ENCODE measurements at places on chromosomes 16 and 17. TPM values are rescaled to one million over a fixed set of nuclear protein-coding genes. Genes with fewer than 3 reads are reported as not detected.
A peak's percentile ranks its signal among the peaks of the same experiment; 100 is the strongest.

GRCh38 chr16:31502981-31503380, 5.2 kb downstream of the RUSF1 start:
- no peak overlapping the region for H3K27ac ChIP-seq
- H3K27me3 ChIP-seq, result no peaks in the 10 kb centered on the region
- H3K36me3 ChIP-seq, result peaks cover 10% of the 10 kb centered on the region
- peaks cover 29% of the 10 kb centered on the region for H3K4me1 ChIP-seq
- DNase-seq, result no peak
- no peak overlapping the region for H3K4me3 ChIP-seq

- DNase-seq, result peak; percentile 98
- peak overlapping the region; percentile 88 for H3K4me3 ChIP-seq
- H3K4me1 ChIP-seq, result peaks cover 54% of the 10 kb centered on the region
- peaks cover 2% of the 10 kb centered on the region for H3K36me3 ChIP-seq
- H3K27ac ChIP-seq, result peak overlapping the region; percentile 93
Observed at GRCh38 chr17:2392252-2393173, 8.3 kb downstream of the MNT start.

GRCh38 chr17:72116661-72117521, 3.9 kb upstream of the SOX9 start:
- peak overlapping the region; percentile 12 for H3K4me3 ChIP-seq
- H3K27me3 ChIP-seq, result peaks cover 63% of the 10 kb centered on the region
- no peak overlapping the region for H3K27ac ChIP-seq
- no peak for DNase-seq

DNA sequence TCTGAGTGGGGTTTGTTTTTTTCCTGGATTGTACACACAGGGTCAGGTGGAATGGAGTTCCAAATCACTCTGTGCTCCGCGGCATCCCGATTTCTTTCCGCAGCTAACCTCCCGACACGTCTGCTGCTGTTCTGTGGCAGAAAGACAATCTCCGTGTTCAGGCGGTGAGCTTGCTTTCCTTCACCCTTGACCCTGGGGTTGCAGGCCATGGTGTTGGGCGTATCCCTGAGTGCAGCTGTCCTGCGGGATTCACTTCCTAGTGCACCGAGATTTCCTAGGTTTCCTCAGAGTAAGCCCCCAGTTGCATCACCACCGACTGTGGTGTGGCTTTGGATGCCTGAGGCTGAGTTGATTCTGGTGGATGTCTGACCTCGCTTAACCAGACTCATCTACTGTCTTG, 7.8 kb upstream of the ARL6IP1 start:
- H3K27me3 ChIP-seq, result no peaks in the 10 kb centered on the region
- peaks cover 13% of the 10 kb centered on the region for H3K4me1 ChIP-seq
- peaks cover 46% of the 10 kb centered on the region for H3K36me3 ChIP-seq
- no peak for DNase-seq

GRCh38 chr17:50027881-50028735, 27.8 kb upstream of the ITGA3 start:
- H3K27me3 ChIP-seq, result peaks cover 26% of the 10 kb centered on the region
- no peak for DNase-seq
- H3K4me1 ChIP-seq, result peaks cover 6% of the 10 kb centered on the region
- H3K36me3 ChIP-seq, result no peaks in the 10 kb centered on the region
- H3K4me3 ChIP-seq, result no peak overlapping the region

DNA sequence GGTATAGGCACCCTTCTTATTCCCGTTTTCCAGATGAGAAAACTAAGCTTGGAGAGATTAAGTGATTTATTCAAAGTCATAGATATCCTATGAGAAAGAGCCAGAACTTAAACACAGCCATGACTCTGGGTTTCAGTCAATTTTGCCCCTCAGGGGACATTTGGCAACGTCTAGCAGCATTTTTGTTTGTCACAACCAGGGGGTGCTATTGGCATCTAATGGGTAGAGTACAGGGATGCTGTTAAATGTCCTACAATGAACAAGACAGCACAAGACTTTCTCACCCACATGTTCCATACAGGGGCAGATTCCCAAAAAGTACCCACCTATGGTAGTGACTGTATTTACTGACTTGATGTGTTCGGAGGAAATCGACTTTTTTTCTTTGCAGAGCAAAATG, 4.8 kb upstream of the SHISA9 start:
- H3K27me3 ChIP-seq, result peaks cover 31% of the 10 kb centered on the region
- no peak for DNase-seq
- H3K36me3 ChIP-seq, result no peaks in the 10 kb centered on the region
- H3K4me3 ChIP-seq, result no peak overlapping the region
- H3K27ac ChIP-seq, result no peak overlapping the region

DNA sequence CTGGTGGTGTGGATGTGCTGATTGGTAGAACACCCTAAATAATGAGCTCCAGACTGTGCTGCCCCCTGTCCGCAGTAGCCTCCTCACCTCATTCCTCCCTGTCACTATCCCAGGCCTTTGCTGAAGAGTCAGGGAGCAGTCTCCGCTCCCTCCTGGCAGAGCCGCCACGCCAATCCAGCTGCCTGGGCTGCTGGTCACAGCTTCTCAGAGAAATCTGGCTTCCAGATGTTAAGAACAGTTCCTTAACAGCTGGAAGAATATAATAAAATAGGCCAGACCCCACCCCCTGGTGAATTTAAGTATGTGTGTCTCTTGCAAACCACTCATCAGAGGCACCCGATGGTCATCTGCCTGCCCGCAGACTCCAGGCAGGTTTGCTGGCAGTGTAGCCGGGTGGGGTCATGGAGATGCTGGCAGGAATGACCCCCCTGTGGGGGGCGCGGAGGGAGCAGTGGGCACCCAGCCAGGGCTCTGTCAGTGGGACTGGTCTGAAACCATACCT, 161.0 kb downstream of the CCDC182 start:
- H3K4me3 ChIP-seq, result no peak overlapping the region
- H3K27me3 ChIP-seq, result no peaks in the 10 kb centered on the region
- H3K36me3 ChIP-seq, result no peaks in the 10 kb centered on the region
- H3K27ac ChIP-seq, result no peak overlapping the region

DNA sequence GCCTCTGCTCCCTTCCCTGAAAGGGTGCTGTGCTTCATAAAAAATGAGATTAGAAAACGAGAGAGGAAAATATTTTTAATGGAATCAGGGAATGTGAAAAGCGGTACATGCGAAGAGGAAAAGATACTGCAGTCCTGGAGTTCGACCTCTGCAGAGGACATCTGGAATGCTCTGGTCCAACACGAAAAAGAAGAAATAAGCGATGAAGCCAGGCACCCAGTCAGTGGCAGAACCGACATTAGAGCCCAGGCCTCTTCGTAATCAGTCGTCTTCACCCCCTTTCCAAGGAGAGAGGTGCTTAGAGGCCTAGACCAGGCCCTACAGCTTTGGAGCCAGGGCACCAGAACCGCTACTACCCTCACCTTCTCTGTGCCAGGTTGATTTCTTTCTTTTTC, 459 bp upstream of the MARCHF10 start:
- no peaks in the 10 kb centered on the region for H3K36me3 ChIP-seq
- no peak for DNase-seq
- H3K27ac ChIP-seq, result no peak overlapping the region
- no peak overlapping the region for H3K4me3 ChIP-seq
- H3K27me3 ChIP-seq, result peaks cover 41% of the 10 kb centered on the region
- H3K4me1 ChIP-seq, result peaks cover 10% of the 10 kb centered on the region

GRCh38 chr16:27264151-27264550, 4.4 kb downstream of the NSMCE1 start:
- no peak for DNase-seq
- no peak overlapping the region for H3K4me3 ChIP-seq
- H3K4me1 ChIP-seq, result peaks cover 55% of the 10 kb centered on the region
- H3K27ac ChIP-seq, result no peak overlapping the region
- peaks cover 26% of the 10 kb centered on the region for H3K36me3 ChIP-seq

- no peak for DNase-seq
- H3K27ac ChIP-seq, result no peak overlapping the region
- peaks cover 80% of the 10 kb centered on the region for H3K4me1 ChIP-seq
- peaks cover 28% of the 10 kb centered on the region for H3K36me3 ChIP-seq
- H3K4me3 ChIP-seq, result no peak overlapping the region
- no peaks in the 10 kb centered on the region for H3K27me3 ChIP-seq
Observed at GRCh38 chr17:35255316-35255715, 12.4 kb downstream of the SLFN5 start.

DNA sequence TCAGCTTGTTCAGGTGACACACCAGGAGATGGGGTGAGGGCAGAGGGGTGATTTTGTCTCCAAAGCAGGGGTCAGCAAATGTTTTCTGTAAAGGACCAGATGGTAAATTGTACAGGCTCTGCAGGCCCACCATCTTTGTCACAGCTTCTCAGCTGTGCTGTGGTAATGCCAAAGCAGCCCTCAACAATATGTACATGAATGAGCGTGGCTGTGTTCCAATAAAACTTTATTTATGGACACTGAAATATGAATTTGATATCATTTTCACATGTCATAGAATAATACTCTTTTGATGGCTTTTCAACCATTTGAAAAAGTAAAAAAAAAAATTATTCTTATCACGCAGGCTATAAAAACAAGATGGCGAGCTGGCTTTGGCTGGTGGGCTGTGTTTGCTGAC, 206.4 kb upstream of the RPL38 start:
- H3K27ac ChIP-seq, result no peak overlapping the region
- DNase-seq, result no peak
- no peaks in the 10 kb centered on the region for H3K36me3 ChIP-seq
- H3K4me1 ChIP-seq, result no peaks in the 10 kb centered on the region
- no peak overlapping the region for H3K4me3 ChIP-seq
- H3K27me3 ChIP-seq, result peaks cover 4% of the 10 kb centered on the region

DNA sequence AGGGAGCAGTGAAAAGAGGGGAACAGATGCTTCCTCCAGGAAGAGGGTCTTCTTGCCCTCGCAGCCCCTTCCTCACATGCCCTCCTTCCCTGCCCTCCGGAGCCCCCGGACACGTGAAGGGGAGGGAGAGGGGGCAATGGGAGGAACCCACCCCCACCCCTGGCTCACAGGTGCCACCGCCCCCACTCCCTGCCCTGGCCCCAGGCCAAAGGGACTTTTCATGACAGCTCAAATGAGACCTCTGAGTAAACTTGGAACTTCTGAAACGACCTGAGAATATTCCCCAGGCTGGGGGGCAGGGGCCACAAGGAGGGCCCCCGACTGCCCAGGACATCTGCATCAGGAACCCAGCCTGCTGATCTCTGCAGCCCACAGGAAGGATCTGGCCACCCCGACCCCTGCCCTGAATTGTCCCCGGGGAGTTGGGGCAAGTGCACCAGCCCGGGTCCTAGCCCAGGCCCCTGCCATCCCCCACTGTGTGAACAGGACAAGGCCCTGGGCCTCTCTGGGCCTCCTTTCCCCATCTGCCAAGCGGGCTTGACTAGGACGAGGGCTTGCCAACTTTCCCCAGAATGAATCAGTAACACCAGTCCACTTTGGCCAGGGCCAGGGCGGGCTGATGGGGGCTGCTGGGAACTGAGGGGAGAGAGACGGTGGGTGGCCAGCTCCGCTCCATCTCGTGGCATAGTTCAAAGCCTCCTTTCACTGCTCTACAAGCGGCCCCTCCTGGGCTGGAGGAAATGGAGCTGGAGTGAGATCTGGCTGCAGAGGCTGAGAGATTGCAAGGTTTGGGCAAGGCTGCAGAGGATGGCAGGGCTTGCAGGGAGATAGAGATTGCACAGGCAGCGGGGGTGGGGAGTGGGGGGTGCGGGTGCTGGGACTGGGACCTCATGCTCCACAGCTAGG, 3.8 kb downstream of the IL21R start:
- peak overlapping the region; percentile 96 for H3K27ac ChIP-seq
- H3K4me3 ChIP-seq, result peak overlapping the region; percentile 100
- H3K4me1 ChIP-seq, result peaks cover 63% of the 10 kb centered on the region
- H3K36me3 ChIP-seq, result peaks cover 68% of the 10 kb centered on the region
- DNase-seq, result peak; percentile 93

- no peaks in the 10 kb centered on the region for H3K4me1 ChIP-seq
- H3K36me3 ChIP-seq, result no peaks in the 10 kb centered on the region
- H3K27me3 ChIP-seq, result no peaks in the 10 kb centered on the region
- H3K27ac ChIP-seq, result no peak overlapping the region
- H3K4me3 ChIP-seq, result no peak overlapping the region
- DNase-seq, result no peak
Observed at GRCh38 chr16:3992297-3993051, 112.0 kb upstream of the CREBBP start.

GRCh38 chr16:58160855-58161254, 31.7 kb upstream of the CFAP20 start:
- H3K27ac ChIP-seq, result peak overlapping the region; percentile 1
- H3K27me3 ChIP-seq, result no peaks in the 10 kb centered on the region
- peaks cover 50% of the 10 kb centered on the region for H3K36me3 ChIP-seq
- no peak overlapping the region for H3K4me3 ChIP-seq
- peak; percentile 29 for DNase-seq

- no peak for DNase-seq
- peaks cover 4% of the 10 kb centered on the region for H3K27me3 ChIP-seq
- H3K4me1 ChIP-seq, result no peaks in the 10 kb centered on the region
- H3K36me3 ChIP-seq, result no peaks in the 10 kb centered on the region
Observed at GRCh38 chr16:80300456-80300855, 240.3 kb upstream of the DYNLRB2 start.

- no peaks in the 10 kb centered on the region for H3K27me3 ChIP-seq
- H3K36me3 ChIP-seq, result no peaks in the 10 kb centered on the region
- no peak overlapping the region for H3K27ac ChIP-seq
- H3K4me1 ChIP-seq, result no peaks in the 10 kb centered on the region
- no peak overlapping the region for H3K4me3 ChIP-seq
Observed at GRCh38 chr16:65838001-65838400, 528.5 kb upstream of the CDH5 start.

DNA sequence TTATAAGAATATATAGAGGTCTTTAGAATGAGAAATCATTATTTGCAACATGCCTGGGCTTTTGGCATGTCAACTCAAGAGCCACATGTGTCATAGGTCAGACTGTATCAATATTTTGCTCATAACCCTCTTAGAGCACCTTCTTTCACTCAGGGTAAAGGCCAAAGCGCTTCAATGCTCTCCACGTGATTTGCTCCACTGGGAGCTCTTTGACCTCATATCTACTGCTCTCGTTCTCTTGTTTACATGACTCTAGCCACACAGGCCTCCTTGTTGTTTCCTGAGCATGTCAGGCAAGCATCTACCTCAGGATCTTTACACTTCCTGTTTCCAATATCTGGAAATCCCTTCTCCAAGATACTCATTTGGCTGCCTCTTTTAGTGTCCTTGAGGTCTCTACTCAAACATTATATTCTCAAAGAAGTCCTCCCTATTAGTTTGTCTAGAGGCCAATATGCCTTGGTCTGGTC, 148.4 kb downstream of the TOX3 start:
- H3K4me1 ChIP-seq, result no peaks in the 10 kb centered on the region
- H3K36me3 ChIP-seq, result no peaks in the 10 kb centered on the region
- H3K4me3 ChIP-seq, result no peak overlapping the region
- no peak for DNase-seq
- no peaks in the 10 kb centered on the region for H3K27me3 ChIP-seq
- H3K27ac ChIP-seq, result no peak overlapping the region

GRCh38 chr16:82846806-82847205, 220.0 kb downstream of the CDH13 start:
- no peak for DNase-seq
- H3K36me3 ChIP-seq, result no peaks in the 10 kb centered on the region
- H3K4me1 ChIP-seq, result no peaks in the 10 kb centered on the region
- H3K27me3 ChIP-seq, result no peaks in the 10 kb centered on the region
- no peak overlapping the region for H3K27ac ChIP-seq
- no peak overlapping the region for H3K4me3 ChIP-seq

- H3K27me3 ChIP-seq, result peaks cover 17% of the 10 kb centered on the region
- peaks cover 23% of the 10 kb centered on the region for H3K4me1 ChIP-seq
- H3K27ac ChIP-seq, result no peak overlapping the region
- peaks cover 2% of the 10 kb centered on the region for H3K36me3 ChIP-seq
- DNase-seq, result no peak
Observed at GRCh38 chr16:26593700-26594099, 473.0 kb upstream of the C16orf82 start.

The OTOP3 gene
- total RNA-seq, result not detected

The KCNAB3 gene
- 4.9 TPM for total RNA-seq

The STH gene
- not detected for total RNA-seq

The CAVIN1 gene
- 2.9 TPM for total RNA-seq

The SLC9A5 gene
- 6.1 TPM for total RNA-seq

The AIPL1 gene
- not detected for total RNA-seq
